ENCODE measurements at places on chromosomes 4 and X.

GRCh38 chr4:117654079-117654478, 380.2 kb upstream of the NDST3 start:
- no peak for DNase-seq

DNA sequence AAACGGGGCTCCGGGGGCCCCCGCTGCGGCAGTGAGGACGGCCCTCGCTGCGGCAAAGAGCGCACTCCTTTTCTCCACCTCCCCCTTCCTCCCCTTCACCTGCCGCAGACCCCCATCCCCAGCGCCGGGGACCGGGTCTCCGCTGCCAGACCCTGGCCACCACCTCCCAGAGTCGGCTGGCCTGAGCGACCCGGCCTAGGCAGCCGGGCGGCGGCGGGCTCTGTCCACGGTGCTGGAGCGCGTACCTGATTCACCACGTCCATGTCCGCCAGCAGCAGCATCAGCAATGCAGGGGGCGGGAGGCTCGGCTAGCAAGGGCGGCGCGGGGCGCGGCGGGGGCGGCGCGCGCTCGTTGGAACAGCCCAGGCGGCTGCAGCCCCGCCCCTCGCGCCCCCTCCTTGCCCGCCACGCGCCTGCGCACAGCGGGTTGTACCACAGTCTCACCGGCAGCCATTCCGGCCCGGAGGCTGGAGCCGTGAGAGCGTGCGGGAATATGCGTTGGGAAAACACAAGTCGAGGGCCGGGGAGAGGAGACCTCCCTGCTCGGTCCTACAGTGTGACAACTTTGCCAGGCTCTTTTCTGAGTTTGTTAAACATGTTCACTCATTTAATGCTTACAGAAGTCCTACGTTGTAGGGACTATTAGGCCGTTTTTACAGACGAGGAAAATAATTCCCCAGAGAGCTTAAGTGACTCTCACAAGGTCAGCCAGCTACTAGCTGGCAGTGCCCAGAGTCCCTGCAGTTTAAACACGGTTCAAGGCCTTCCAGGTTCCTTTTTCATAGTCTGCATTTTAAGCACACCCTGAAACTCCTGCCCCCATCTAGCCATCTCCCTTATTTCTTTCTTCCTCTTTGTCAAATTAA, at the start of gene SYP:
Gene SYP, minus strand, starts transcription at position 288 of the 866 bp plus-strand sequence. Its CDS starts 7 bp downstream, at position 281.
- peak; percentile 86 for DNase-seq

- DNase-seq: no peak
These were observed 1461.7 kb downstream of the ADGRL3 start for GRCh38 chr4:62661821-62662220.

- DNase-seq: no peak
These were observed 1755.2 kb downstream of the C4orf33 start for GRCh38 chr4:130851107-130851506.

DNA sequence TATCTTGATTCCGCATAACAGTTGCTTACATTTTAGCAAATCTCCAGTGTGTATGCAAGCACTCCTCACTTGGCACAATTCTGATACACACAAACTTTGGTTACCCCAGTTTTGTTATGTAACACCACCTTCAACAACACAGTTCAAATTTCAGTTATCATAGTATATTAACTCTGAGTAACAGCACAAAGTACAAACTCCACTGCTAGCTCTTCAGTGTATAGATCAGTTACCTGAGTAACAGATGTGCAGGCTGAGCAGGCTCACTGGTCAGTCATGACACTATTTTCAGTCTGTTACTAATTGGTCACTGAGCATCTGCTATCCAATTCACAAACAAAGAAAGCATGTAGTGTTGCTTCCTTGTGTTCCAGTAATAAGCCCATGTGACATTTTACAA, 55.4 kb downstream of the PKD2 start:
- DNase-seq: no peak

DNA sequence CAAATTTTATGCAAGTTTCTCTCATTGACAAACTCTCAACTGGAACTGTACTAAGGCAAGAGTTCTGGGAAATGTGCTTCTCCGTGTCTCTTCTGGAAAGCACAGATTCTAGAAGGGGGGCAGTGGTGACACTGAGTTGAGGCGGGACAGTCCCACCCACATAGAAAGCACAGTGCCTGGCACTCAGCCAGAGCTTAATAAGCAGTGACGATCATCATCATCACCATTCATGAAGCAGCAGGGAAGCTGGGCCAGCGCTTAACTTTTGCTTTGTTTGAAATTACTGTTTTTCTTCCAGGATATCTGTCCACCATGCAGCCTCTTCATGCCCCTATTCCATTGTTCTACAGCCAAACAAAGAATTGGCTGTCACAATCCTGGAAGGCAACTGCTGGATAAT, 60.3 kb downstream of the BEND2 start:
- no peak for DNase-seq

DNA sequence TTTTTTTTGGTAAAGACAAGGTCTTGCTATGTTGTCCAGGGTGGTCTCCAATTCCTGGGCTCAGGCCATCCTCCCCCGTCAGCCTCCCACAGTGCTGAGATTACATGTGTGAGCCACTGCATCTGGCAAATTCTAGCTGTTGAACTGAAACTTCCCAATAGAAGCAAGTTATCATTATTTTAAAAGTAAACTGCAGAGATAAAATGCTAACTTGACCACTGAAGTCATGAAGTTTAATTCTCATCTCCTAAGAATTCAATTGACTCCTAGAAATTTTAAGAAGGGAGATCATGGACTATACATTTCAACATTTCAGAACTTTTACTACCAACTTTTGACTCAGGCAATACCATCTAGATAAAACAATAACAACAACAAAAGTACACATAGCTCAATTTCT, 11.7 kb upstream of the EXOSC9 start:
- DNase-seq: no peak

- DNase-seq: no peak
These were observed 47.1 kb upstream of the NPY2R start for GRCh38 chr4:155161357-155161756.

- DNase-seq: peak; percentile 75
These were observed 21.0 kb upstream of the BCORL1 start for GRCh38 chrX:129961180-129962083.

- DNase-seq: no peak
These were observed 669.0 kb downstream of the ZNF674 start for GRCh38 chrX:45876206-45876605.

GRCh38 chr4:3512719-3513118, 19.5 kb downstream of the LRPAP1 start:
- no peak for DNase-seq

GRCh38 chr4:123298261-123298660, 98.3 kb upstream of the SPRY1 start:
- DNase-seq: no peak

- DNase-seq: no peak
These were observed 65.2 kb downstream of the AMMECR1 start for GRCh38 chrX:110252711-110253110.

GRCh38 chr4:122219356-122219755, 67.2 kb downstream of the BLTP1 start:
- no peak for DNase-seq

- DNase-seq: no peak
These were observed 3.8 kb upstream of the CXCL9 start for GRCh38 chr4:76011018-76011670.

DNA sequence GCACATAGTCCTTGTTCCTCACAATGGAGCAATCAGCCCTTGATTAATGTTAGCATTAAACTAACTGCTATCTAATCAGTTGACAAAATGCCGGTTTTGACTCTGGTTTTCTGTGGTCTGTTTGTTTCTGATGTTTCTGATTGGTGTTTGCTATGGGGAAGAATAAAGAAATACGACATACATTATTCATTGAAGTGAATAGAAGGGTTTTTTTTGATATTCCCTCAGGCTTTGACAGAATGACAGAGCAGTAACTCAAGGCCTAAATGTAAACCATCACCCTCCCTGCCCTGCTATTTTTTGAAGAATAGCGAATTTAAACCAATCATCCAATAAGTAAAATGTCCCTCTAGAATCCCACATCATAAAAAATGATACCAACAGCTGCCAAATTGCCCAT, 65.5 kb upstream of the HS3ST1 start:
- no peak for DNase-seq

DNA sequence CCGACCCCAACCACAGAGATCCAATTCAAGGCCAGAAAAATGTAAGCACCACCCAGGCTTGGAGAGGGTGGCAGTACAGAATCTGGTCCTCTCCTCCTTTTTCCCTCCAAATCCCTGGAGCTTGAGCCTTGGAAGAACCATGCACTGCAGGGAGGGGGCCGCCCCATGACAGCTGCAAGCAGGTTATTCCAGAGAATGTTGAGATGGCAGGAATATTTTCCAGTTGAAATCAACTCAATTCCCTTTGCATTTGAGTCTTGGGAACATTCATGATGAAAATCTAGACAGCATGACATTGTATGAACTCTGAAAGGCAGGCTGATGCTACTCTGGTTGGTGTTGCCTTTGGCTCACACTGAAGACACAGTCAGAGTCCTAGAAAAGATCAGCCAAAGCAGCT, 386.6 kb upstream of the FGF16 start:
- DNase-seq: no peak

DNA sequence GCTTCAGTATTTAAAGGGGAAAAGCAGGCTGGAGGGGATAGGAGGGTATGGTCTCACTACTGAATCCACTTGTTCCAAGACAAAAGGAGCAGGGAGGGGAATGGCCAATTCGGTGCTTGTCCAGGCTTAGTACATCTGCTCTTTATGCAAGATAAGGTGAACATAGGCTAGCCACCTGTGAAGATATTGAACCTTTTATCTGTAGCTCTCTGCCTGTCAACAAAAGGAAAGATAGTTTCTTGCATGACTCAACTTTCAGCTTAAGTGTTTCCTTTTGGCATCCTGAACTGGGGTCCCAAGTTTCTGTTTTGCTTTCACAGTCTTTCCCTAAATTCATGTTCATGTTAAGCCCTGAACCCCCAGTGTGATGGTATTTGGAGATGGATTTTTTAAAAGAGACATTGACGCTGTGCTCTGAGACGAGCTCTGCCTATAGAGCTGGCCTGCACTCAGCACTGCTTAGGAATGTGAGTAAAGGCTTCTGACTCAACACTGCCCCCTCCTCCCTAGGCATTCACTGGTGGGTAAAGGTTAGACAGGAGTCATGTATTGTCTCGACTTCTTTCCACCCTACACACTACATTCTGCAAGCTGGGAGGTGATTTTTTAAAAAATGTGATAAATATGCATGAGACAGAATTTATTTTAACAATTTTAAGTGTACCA, 28.2 kb downstream of the FAM149A start:
- DNase-seq: no peak

DNA sequence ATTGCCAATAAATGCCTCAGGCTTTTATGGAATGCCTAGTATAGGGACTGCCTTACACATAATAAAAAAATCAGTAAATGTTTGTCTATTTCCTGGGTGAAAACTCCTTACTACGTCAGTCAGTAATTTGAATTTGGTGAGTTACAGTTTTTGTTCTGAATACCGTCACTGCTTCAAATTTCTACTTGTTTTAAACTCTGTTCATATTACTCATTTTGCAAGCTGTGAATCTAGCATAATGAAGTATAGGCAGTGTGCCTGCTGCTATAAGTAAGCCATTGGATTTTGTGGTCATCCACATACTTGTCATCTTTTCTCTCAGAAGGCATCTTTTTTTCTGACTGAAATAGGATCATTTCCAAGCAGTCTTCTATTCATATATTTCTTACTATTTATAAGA, 43.1 kb downstream of the SYNPO2 start:
- no peak for DNase-seq

- no peak for DNase-seq
These were observed 156.4 kb upstream of the BOD1L1 start for GRCh38 chr4:13783800-13784411.

- DNase-seq: peak; percentile 10
These were observed 281.3 kb upstream of the FTHL17 start for GRCh38 chrX:31353095-31353494.

GRCh38 chrX:41796046-41796445, 72.1 kb downstream of the GPR82 start:
- no peak for DNase-seq

DNA sequence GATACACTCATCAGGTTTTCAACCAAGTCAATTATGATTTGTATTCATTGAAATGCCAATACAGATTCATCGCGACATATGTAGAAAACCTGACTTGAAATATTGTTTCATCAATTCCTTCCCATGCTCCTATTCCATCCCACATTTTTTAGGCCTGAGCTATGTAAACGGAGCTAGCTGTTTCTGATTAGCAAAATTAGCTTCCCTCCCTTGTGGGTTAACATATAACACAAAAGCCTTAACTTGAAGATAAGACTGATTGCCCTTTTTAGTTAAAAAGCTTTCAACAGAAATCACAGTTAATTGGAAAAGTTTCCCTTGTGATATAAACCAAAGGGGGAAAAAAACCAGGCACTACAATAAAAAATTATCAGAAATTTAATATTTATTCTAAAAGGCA, 32.8 kb upstream of the DCLK2 start:
- DNase-seq: no peak

- no peak for DNase-seq
These were observed 6.0 kb downstream of the ACSL1 start for GRCh38 chr4:184819786-184820185.

GRCh38 chrX:149715468-149715867, 3.6 kb downstream of the MAGEA11 start:
- DNase-seq: no peak

Data from activated CD4-positive, alpha-beta T cell treated with anti-CD3 and anti-CD28 coated beads, Interleukin-2, amount 50 U/mL, for 16 hours (primary cell).